Ascending aorta (tissue), 2 donors: ENCODE measurements at places on chromosomes 11 and 22.

- DNase-seq, result no peak
Observed at GRCh38 chr11:3022300-3022967, 30.3 kb upstream of the NAP1L4 start.

DNA sequence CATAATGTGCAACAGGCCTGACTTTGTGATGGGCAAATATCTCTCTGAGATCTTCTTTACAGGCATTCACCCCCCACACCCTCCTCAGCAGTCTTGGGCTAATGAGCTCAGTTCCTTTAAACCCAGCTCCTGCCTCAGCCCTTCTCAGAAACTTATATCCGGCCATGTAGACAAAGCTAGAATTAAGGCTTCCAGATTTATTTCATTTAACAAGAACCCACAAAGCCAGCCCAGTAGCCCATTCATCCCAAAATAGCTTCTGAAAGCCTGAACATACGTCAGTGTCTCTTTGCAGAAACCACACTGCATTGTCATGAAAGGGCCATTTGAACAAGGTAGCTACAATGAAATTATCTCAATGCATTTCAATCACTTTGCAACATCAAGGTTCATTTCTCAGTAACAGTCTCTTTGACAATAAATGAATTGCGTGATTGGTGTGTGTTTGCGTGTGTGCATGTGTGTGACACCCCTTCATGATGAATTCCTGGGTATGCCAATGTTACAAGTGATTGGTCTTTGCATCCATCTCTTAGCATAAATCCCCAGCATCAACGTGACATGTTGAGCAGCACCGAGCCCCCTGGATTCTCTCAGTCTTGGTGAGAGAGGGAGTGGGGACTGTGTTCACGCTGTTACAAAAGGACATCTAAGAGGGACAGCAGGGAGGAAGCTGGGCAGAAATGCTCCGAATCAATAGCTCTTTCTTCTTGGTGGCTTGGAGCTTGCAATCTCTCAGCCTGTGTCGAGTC lies 299.6 kb downstream of the KIRREL3 start:
- no peak for DNase-seq

- no peak for DNase-seq
Observed at GRCh38 chr22:43971112-43971511, 15.9 kb downstream of the SAMM50 start.

- DNase-seq, result no peak
Observed at GRCh38 chr22:30261134-30261533, 5.5 kb downstream of the OSM start.

DNA sequence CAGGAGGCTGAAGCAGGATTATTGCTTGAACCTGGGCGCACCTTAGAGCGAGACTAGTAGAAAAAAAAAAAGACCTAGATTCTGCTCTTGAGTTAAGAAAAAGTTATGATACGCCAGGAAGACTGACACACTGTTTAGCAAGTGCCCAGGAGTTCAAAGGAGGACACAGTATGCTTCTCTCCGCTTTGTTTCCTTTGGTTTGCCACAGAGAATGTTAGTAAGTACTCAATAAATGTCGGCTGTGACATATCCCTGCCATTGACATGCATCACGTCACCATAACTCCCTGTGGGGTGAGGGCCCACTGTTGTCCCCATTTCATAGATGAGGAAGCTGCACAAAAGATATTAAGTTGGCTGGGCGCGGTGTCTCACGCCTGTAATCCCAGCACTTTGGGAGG lies 7.1 kb downstream of the SPTBN2 start:
- DNase-seq, result no peak

GRCh38 chr22:30204742-30205111 lies 41.8 kb downstream of the LIF start:
- DNase-seq, result no peak

GRCh38 chr11:32893343-32894148 lies 935 bp downstream of the QSER1 start:
- DNase-seq, result no peak

GRCh38 chr11:63552921-63553320 lies 10.3 kb downstream of the PLAAT2 start:
- DNase-seq, result no peak

- no peak for DNase-seq
Observed at GRCh38 chr11:11435635-11436034, 82.6 kb upstream of the CSNK2A3 start.

DNA sequence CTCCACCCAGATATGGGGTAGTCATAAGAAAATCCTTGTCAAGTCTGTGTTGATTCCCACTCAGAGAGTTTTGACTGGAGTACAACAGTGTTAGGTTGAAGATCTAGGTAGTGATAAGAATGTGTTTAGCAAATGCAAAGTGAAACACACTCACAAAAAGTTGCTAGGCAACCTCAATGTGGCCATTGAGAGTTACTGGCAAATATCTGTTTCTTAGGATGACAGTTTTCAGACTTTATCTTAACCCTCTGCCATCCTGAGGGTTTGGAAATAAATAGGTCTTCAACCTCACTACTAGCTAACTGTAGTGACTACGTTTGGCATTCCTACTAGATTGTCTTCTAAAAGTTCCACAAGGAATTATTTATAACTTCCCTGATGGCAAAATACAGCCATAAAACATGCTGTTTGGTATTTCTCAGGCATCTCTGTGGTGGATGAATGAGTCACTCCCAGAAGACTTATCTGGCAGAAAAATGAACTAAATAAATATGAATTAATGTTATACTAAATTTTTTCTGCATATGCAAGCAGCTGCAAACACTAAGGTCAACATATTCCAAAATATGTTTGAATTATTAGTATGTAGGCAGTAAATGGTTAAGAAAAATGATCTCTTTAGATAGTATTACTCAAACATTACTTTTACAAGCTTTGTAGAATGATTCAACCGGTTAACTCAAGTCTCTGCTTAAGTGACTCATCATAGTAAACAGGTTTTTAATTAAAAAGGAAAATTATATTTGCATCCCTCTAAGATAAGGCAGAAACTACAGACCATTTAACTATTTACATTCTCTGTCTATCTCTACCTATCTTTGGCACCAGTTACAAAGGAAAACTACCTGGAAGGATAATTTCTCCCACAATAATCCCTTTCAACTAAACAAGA lies 17.1 kb upstream of the SYTL2 start:
- no peak for DNase-seq
